ENCODE measurements at places on chromosomes 6 and 20.

DNA sequence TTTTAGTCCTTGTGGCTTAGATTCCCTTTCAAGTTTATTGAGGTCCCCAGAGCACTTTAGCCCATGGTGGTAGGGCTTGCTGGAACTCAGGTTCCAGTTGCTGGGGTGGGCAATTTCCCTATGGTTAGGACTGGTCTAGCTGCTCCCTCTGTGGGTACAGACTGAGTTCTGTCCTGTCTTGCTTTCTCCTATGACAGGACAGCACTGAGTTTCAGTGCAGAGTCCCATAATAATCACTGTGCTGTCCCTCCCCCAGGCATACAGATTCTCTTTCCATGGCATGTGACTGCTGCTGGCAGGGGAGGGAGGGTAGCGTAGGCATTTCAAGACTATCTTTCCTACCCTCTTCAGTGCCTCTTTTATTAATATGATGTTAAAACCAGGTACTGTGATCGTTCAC lies 17.1 kb upstream of the ERVFRD-1 start:
- DNase-seq = no peak

- no peak for DNase-seq
Measured at GRCh38 chr6:142838821-142839685, 105.9 kb downstream of the HIVEP2 start.

DNA sequence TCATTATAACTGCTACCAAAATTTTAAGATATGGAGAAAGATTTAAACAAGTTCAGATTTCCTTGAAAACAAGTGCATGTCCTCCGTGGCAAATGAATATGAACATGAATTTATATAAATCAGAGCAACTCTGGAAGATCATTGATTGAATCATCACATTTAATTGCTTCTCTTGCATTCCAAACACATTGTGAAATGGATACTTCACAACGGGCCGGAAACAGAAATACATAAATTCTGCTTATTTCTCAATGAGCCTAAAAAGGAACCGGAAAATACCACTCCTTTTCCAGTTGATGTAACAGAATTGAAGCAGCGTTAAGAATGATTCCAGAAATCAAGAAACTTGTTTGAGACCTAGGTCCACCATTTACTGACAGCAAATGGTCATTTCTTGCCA lies 134.6 kb upstream of the BTN3A2 start:
- DNase-seq = no peak

GRCh38 chr6:47250302-47250701 lies 59.4 kb downstream of the TNFRSF21 start:
- no peak for DNase-seq

GRCh38 chr6:160279850-160280249 lies 21.2 kb upstream of the SLC22A2 start:
- no peak for DNase-seq

- no peak for DNase-seq
Measured at GRCh38 chr6:161434921-161435747, 161.3 kb upstream of the AGPAT4 start.

DNA sequence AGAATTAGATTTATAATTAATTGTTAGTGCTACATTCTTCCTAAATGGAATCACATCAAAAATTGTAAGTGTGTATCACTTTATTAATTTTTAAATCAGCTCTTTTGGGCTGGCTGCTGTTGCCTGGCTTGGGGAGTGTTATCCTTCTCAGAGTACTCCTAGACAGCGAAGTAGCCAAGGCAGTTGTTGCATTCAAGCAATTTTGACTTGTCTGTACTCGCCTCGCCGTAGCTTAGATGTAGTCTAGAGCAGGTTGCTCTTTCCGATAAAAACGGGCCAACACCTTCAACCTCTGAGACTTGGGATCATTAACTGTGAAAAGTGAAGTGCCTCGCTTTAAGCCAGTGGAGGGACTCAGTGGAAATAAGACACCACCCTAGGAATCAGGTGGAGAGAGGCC lies 151.3 kb downstream of the FARS2 start:
- no peak for DNase-seq

DNA sequence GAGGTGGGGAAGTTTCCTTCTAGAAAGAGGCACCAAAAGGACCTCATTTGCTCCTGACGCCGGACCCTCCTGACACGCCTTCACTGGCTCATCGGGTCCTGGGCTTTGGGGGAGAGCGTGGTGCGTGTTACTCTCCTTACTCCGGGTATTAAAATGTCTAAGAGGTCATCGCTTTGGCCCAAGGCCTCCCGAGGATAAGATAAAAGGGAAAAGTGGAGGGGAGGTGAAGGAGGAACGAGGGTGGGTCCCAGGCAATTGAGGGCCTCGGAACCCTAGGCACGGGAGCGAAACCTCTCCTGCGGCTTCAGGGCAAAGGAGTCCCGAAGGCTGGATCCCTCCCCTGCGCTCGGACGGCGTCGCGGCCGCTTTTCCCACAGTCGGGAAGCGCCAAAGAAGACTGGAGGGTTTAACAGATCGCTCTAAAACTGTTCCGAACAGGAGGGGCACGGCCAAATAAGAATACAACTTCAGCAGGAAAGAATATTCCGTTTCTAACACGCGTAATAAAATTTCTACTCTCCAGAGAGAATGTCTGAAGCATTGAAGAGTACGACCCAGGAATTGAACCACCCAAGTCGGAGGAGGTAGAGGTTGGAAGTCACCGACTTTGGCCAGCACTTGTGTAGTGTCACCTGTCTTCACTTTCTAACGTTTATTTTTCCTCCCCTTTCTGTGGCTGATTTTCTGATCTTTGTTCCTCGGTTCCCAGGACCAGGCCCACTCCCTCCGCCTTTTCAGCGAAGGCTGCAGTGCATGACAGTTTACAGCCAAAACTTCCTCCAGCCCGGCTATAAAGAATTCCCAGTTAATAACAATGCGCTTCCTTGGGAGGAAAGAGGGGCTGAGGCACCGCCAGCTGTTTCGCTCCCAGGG lies 2.1 kb upstream of the TBXT start:
- DNase-seq = no peak

- no peak for DNase-seq
Measured at GRCh38 chr6:152135755-152136448, 328.4 kb downstream of the ESR1 start.

- no peak for DNase-seq
Measured at GRCh38 chr6:9412951-9413559, 977.7 kb upstream of the SLC35B3 start.

GRCh38 chr6:167742719-167743303 lies 83.9 kb upstream of the AFDN start:
- no peak for DNase-seq

DNA sequence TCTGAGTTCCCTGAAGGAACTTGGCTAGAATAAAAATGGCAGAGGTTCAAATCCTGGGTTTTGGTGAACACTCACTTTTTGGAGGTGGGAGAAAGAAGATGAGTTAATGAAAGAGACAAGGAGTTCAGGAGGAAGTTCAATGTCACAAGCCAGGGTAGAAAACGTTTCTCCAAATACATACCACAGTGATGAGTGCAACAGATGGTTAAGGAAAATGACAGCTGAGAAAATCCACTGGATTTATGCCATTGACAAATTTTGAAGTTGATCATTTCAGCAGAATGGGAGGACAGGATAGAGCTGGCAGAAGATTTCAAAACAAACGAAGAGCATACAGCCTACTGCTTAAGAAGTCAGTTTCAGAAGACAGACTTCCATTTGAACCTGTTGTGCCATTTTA lies 122.7 kb downstream of the GFRAL start:
- no peak for DNase-seq

DNA sequence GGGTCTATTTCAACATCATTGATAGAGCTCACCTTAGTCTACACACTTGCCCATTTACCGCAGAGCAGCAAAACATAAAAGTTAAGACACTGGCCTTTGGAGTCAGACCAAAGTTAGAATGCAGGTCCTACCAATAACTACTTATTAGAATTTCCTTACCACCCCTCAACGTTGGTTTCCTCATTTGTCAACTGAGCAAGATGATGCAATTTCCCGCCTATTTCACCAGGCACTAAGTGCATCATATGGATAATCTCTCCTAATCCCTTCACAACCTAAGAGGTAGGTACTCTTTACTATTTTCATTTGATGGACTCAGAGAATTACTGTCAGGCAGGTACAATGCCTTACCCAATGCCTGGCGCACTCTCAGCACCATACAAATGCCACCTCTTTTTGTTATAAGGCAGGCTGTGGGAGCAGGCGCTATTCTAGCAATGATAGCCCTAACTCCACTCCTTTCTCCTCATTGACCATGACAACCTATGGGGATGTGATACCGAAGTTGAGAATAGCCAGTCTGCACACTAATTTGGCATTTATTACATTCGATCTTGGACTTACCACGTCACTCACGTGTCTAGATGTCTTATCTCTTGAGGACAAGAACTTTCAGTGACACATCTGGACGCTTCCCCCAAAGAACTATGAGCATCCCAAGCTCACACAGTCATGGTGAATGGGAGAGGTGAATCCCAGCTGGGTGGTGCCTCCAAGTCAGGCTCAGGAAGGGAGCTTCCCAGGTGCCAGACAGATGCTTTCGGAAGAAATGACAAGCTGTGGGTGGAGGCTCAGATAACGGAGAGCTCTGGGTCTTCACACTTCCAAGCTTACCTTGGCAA lies 128.1 kb upstream of the STMND1 start:
- no peak for DNase-seq

GRCh38 chr20:63890201-63890576 lies 4.7 kb upstream of the DNAJC5 start:
- no peak for DNase-seq

DNA sequence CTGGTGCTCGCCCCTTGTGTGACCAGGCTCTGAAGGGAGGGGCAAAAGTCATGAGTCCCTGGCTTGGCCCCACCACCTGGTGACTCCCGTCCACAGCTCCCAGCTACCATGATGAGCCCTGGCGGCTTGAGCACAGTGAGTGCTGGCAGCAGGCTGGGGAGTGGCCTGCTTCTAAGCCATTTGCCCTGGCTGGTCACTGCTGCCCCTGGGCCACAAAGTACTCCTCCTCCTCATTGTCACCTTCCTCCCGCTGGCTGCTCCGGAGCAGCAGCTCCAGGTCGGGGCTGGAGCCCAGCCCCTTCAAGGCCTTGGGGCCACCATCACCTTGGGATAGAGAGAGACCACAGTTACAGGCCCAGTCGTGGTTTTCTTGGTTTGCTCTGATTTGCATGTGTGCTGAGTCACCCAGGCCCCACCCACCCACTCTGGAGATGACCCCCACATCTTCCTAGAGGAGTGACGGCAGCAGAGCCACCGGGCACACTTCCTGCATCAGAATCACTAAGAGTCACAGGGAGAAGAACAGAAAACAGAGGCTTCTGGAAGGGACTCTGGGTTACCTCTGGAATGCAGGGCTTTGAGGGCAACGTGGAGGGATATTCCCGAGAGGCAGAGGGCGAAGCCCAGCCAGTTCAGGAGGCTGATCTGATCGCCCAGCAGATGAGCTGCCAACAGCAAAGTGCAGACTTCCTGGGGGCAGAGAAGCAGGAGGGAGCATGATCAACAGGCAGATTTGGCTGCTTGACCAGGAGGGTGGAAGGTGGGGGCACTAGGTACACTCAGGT lies 42.1 kb upstream of the CDH22 start:
- DNase-seq = no peak

- DNase-seq = no peak
Measured at GRCh38 chr6:44535446-44535845, 147.9 kb downstream of the CDC5L start.

GRCh38 chr6:166603043-166603690 lies 16.7 kb upstream of the RAMACL start:
- no peak for DNase-seq

DNA sequence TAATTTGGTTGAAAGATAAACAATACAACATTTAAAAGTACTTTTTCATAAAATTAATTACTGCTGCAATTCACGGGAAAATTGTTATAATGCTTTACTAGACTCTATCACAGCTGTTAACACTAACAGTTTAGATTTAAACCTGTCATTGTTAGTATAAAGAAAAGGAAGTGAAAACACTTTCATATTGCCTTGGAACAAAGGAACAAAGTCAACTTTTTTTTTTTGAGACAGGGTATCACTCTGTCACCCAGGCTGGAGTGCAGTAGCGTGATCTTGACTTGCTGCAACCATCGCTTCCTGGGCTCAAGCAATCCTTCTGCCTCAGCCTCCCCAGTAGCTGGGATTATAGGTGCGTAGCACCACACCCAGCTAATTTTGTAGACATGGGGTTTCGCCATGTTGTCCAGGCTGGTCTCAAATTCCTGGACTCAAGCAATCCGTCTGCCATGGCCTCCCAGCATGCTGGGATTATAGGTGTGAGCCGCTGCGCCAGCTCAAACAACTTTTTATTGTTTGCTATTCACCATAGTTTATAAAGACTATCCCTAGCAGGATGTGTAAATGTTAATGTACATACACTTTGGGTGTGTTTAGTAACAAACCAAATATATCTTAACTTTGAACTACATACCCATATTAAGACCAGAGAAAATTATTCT lies 22.1 kb downstream of the SLC35A1 start:
- DNase-seq = no peak

GRCh38 chr20:46485431-46485830 lies 27.9 kb downstream of the ZNF334 start:
- no peak for DNase-seq

GRCh38 chr6:109002051-109002697 lies 92.5 kb downstream of the SESN1 start:
- DNase-seq = no peak

DNA sequence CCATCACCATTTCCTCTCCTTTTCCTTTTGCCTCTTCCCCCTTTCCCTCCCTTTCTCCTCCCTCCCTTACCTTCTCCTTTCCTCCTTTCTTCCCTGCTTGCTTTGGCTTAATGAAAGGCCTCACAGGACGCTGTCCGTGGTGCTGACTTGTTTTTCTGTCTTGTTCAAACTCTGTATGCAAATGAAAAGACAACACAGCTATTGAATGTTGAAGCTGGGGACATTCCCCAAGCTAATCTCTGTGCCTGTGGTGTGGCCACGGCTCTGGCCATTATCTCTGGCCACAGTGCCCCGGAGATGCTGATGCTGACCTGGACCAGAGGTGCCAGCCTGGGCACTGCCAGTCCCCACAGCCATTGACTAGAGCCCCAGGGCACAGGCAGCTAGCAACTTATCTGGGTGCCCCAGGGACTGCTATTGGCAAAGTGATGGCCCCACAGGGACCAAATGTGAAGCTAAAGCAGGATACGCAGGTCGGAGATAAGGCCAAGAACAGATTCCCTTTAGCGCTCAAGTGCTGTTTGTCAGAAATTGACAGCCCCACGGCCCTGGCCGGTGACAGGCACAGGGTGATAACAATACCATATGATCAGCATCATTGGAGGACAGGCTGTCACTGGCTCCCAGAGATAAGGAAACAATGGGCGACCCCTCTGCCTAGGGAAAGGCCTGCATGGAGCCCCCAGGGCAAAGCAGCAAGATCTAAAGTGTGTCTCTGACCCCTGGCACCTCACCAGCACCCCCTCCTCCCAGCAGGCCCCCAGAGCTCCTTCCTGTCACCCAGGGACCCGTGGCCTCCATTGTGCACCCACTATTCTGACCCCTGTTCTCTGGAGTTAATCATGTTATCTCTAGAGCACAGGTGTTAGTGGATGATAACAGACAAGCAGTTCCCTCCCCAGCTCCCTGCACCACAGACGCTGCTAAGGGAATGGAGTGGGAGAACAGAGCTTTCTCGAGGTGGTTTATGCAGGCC lies 31.6 kb upstream of the SLC32A1 start:
- no peak for DNase-seq

GRCh38 chr6:168834042-168834587 lies 393.1 kb downstream of the SMOC2 start:
- DNase-seq = no peak

- DNase-seq = no peak
Measured at GRCh38 chr6:129359811-129360681, 349.9 kb downstream of the ARHGAP18 start.
